ENCODE measurements at places on chromosomes 16 and 17.

DNA sequence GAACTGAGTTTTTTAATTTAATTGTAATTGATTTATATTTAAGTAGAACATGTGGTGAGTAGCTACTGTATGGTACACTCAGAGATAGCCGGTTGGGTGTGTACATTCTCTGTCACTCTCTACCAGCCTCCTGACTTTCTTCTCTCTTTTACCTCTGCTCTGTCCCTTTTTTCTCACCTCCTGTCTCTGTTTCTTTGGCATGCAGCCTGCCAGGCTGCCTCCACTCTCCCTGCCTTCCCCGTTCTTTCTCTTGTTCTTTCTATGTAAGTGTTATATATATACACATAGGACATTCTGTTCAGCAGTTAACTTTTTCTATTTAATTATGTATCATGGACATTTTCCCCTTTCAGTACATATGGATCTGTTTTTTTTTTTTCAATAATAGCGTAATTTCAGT, 50.8 kb downstream of the MRTFB start:
- no peak for DNase-seq

DNA sequence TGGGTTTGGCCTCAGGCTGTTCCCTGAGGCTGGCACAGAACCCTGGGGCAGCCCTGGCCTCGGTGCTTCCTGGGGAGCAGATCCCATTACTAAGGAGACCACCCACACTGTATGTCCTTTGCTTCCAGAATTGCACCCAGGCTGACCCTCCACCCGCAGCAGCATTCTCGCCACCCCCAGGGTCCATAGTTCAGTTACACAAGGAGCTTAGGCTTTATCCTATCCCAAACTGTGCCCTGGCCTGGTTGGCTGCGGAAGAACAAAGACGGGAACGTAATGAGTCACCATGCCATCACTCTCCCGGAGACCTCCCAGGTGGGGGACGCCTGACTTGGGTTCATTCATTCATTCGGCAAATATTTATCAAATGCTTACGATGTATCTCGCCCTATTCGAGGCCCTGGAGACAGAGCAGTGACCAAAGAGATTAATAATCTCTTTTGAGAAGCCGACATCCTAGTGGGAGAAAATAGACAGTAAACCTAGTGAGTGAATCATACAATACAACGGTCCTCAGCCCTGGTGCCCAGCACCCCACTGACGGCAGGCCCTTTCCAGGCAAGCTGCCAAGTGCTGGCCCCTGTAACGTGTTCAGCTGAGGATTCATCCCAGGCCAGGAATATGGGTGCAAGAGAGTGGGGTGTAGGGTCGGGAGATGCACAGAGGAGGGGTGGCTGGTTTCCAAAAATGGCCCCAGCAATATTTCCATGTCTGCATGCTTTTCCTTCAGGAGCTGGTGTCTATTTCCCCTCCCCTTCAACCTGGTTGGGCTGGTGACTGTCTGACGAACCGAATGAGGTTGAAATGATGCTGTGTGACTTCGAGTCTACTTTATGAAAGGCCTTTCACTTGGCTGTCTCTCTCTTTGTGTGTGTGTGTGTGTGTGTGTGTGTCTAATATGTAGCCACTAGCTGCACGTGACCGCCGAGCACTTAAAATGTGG, 134.2 kb downstream of the MGAT5B start:
- no peak for DNase-seq

DNA sequence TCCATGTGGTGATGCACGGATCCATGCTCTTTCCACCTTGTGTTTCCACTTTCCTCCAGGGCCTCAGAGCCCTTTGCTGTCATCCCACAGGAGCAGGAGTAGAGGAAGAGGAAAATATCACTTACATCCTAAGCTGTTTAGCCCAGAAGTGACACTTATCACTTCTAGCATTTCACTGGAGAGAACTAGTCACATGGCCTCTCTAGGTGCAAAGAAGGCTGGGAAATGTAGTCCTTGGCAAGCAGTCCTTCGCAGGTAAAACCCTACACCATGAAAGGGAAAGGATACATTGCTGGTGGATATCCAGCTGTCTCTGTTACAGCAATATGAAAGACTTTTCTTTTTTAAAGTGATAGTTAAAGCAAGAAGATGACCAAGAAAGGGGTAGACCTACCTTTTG, 185.9 kb downstream of the RGS9 start:
- DNase-seq = no peak

- no peak for DNase-seq
Measured at GRCh38 chr16:2422123-2422867, 7.0 kb upstream of the CCNF start.

All from CMK (cell line).